ENCODE measurements at places on chromosomes 6 and 20. TPM values are rescaled to one million over a fixed set of nuclear protein-coding genes. Genes with fewer than 3 reads are reported as not detected.

Gene BTN1A1
- total RNA-seq, result not detected

Gene HLA-DOA
- total RNA-seq, result not detected

Gene CST4
- total RNA-seq, result not detected

Gene HAO1
- total RNA-seq, result not detected

Gene RAET1E
- 1.5 TPM for total RNA-seq

Gene RAD21L1
- total RNA-seq, result not detected

Gene FOXF2
- 0.11 TPM for total RNA-seq

Gene TMEM170B
- total RNA-seq, result 0.03 TPM

Gene SLCO4A1
- 2.3 TPM for total RNA-seq

Gene F13A1
- not detected for total RNA-seq

Gene TLDC2
- total RNA-seq, result not detected

Gene CYP39A1
- total RNA-seq, result 1.3 TPM

Gene CRIP3
- total RNA-seq, result not detected

Gene PAX1
- total RNA-seq, result not detected

Gene PRL
- not detected for total RNA-seq

Gene C4B
- total RNA-seq, result 1.7 TPM

Gene MYO6
- total RNA-seq, result 23.7 TPM

Gene OR12D3
- not detected for total RNA-seq

Gene TSHZ2
- total RNA-seq, result 1.3 TPM

Gene TINAG
- total RNA-seq, result not detected

Gene TBX18
- total RNA-seq, result not detected

Gene OR14J1
- not detected for total RNA-seq

Gene TREM2
- total RNA-seq, result 0.37 TPM

Gene ZBTB9
- total RNA-seq, result 11.0 TPM

Gene IDH3B
- total RNA-seq, result 83.7 TPM

Gene BCKDHB
- total RNA-seq, result 8.0 TPM

Gene BPIFA2
- not detected for total RNA-seq

Gene FAM162B
- not detected for total RNA-seq

Gene CHMP4B
- total RNA-seq, result 40.6 TPM

Gene MAP7
- 20.8 TPM for total RNA-seq

Gene C6orf141
- 19.8 TPM for total RNA-seq

Gene AIF1
- total RNA-seq, result not detected

Gene TFAP2D
- total RNA-seq, result not detected

Gene IMPG1
- not detected for total RNA-seq

Gene MUC22
- total RNA-seq, result not detected
